ENCODE measurements at places on chromosomes 16 and 17.

- no peak for DNase-seq
These were observed 220.7 kb upstream of the KCNJ16 start for GRCh38 chr17:69854225-69854780.

- no peak for DNase-seq
These were observed 5.8 kb downstream of the THRA start for GRCh38 chr17:40068584-40068916.

DNA sequence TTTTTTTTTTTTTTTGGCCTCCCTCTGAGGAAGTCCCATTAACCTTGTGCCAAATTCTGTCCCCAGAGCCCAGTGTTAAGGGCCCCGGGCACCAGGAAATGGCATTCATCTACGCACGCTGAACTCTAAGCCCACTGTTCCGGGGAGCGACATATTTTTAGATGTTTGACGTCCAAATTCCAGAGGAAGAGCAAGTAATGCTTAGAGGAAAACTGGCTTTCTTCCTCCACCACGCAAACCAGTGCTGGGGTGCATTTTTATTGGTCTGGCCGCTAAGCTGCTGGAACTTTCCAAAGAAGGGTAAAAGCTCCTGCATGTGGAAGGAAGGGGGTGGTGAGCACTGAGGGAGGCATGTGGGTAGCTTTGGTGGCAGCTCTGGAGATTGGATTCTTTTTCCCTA, 8.3 kb downstream of the WFDC1 start:
- DNase-seq = peak; percentile 62

GRCh38 chr17:38561416-38562214, 44.1 kb downstream of the SRCIN1 start:
- DNase-seq = no peak

DNA sequence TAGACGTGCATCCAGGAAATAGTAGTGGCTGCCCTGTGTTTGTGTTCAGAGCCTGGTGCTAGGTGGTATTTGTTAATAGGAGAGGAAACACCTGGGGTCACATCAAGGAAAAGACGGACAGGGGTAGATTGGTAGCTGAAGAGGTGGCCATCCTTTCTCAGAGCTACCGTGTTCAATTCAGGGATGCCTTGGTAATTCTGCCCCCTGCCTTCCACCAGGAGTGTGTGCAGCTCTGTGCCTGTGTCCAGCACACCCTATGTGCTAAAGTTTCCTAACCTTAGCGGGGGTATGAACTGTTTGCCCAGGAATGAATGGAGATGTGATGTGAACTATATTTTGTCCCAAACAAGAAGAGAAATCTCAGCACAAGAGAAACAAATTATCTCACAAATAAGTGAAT, 174.1 kb upstream of the MPHOSPH6 start:
- DNase-seq = peak; percentile 11

Measured in mucosa of gallbladder (tissue), 1 donor.